CMK (cell line): ENCODE measurements at places on chromosomes 7 and 10.
A peak's percentile ranks its signal among the peaks of the same experiment; 100 is the strongest.

GRCh38 chr7:149854611-149855360 is 16.6 kb downstream of the ZNF862 start:
- DNase-seq = no peak

DNA sequence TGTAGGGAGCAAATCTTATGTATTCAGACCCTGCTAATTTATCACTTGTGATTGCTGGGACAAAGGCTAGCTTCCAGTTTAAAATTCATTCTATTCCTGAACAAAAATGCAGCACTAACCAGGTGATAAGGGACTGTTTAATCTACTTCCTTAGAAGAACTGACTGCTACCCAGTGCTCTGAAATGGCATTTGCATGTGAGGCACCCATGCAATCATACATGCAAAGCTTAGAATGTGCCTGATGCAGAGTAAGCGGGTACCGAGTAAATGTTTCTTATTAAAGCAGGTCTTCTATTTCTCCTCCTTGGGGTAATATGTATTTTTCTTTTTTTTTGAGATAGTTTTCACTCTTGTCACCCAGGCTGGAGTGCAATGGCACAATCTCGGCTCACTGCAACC is 54.5 kb downstream of the NEURL1 start:
- DNase-seq = no peak

- no peak for DNase-seq
These were observed 400.4 kb upstream of the PODXL start for GRCh38 chr7:131956864-131957263.

DNA sequence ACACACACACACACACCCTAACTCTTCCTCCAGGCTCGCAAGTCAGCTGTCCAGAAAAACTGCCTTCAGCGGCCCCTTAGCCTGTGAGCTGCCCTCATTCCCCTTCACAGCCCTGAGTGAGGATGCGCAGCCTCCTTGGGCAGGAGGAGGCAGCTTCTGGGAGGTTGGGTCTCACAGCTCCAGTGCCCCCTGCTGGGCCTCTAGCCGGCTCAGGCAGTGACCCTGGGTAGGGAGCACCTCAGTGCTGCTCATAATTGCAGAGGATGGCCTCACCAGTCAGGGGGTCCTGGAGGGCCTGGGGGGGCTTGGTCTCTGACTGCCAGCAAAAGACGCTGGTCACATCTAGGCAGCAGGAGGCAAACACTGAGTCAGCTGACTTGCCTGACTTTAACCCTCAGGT is 43.7 kb downstream of the ZNF273 start:
- no peak for DNase-seq

DNA sequence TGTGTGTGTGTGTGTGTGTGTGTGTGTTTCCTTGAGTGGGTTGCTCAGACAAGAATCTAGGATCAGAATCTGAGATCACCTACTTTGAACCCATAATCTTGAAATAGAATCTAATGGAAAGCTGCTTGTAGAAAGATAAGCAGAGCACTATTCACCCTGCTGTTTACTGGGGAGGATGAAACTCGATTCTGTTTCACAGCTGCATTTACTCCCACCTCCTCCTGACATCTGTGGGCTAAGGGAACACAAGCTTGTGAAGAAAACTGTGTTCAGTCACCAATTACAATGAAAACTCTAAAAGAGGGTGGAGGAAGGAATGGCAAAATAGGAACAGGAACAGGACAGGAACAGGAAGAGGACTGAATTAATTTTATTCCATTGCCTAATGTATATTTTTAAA is 269.5 kb downstream of the TSPAN12 start:
- no peak for DNase-seq

GRCh38 chr7:115038158-115038557 is 116.3 kb downstream of the MDFIC start:
- no peak for DNase-seq

GRCh38 chr10:86936661-86937501 is 20.5 kb downstream of the MMRN2 start:
- DNase-seq = no peak

DNA sequence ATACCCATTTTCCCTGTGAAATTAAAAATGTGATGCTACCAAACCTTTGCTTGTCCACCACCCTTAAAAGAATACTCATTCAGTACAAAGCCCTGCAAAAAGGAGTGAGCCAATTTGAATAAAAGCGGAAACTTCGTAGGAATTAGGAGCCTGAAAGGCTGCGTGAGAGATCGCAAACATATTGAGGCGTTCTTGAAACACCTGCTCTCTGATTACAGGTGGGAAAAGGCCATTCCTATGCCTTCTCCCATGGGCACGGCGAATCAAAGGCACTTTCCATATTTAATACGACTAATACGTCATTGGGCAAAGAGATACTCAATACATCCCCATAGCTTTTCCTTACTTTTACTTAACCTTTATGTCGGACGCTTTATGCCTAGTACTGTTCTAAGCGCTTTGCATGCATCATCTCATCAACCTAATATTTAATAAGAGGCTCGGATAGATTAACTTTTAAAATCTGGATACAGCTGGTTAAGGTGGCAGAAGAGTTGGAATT is 30.9 kb upstream of the KMT2E start:
- DNase-seq = no peak

- DNase-seq = no peak
These were observed 22.6 kb upstream of the CREB5 start for GRCh38 chr7:28389504-28390395.

DNA sequence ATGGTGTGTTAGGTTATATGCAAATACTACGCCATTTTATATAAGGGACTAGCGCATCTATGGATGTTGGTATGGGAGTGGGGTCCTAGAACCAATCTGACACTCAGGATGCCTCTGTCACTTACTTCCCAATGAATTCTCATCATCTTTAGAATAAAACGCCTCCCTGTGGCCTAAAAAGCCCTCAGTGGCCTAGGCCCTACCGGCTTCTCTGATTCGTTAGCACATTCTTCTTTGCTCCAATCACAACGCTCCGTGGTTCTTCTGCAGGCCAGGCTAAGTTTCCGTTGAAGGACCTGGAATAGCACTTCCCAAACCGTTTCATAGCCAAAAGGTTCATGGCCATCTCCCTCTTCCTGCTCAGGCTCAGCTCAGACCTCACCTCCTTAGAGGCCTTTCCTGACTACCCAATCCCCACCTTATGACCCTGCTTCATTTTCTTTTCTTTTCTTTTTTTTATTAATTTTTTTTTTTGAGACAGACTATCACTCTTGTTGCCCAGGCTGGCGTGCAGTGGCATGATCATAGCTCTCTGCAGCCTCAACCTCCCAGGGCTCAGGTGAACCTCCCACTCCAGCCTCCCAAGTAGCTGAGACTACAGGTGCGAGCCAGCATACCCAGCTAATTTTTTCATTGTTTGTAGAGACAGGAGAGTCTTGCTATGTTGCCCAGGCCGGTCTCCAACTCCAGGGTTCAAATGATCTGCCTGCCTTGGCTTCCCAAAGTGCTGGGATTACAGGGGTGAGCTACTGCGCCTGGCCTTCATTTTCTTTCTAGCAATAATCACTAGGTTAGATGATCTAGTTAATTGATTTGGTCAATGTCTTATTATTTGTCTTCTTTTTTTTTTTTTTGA is 24.5 kb upstream of the YWHAG start:
- no peak for DNase-seq

- DNase-seq = no peak
These were observed 965 bp upstream of the CAMK1D start for GRCh38 chr10:12348294-12348869.

DNA sequence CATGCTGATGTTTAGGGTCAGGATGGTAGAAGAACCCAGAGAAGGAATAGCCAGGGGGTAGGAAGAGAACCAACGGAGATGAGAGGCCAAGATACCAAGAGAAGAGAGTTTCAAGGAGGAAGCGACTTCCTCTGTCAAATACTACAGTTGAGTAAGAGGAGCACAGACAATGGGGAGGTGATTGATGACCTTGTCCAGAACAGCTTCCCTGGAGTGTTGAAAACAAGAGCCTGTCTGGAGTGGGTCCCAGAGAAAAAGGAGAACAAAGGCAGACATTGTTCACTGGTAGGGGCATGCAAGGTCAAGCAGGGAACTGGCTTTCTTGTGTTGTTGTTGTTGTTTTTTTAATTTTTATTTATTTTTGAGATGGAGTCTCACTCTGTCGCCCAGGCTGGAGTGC is 9.6 kb upstream of the TRIM56 start:
- no peak for DNase-seq

GRCh38 chr10:70296406-70296899 is 12.6 kb upstream of the NPFFR1 start:
- DNase-seq = peak; percentile 3

DNA sequence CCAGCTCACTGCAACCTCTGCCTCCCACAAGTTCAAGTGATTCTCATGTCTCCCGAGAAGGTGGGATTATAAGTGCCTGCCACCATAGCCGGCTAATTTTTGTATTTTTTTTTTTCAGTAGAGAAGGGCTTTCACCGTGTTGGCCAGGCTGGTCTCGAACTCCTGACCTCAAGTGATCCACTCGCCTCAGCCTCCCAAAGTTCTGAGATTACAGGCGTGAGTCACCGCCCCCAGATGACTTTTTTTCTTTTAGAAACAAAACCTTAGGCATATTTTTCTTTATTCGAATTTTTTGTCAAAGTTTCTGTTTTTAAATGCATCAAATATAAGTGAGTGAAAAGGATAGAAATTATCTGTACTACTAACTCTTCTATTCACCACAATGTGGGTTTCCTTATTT is 113.1 kb downstream of the LRRC4 start:
- no peak for DNase-seq

- DNase-seq = no peak
These were observed 136.2 kb downstream of the WDR11 start for GRCh38 chr10:120987359-120987758.

- DNase-seq = no peak
These were observed 5.0 kb downstream of the SFTPD start for GRCh38 chr10:79943871-79944270.

DNA sequence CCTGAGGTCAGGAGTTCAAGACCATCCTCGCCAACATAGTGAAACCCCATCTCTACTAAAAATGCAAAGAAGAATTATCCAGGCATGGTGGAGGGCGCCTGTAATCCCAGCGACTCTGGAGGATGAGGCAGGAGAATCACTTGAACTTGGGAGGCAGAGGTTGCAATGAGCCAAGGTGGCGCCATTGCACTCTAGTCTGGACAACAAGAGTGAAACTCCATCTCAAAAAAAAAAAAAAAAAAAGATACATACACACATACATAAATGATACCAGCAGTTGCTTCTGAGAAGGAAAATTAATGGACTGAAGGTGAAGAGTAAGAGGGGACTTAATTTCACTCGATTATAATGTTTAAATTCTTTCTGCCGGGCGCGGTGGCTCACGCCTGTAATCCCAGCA is 40.2 kb upstream of the PAX2 start:
- DNase-seq = no peak

DNA sequence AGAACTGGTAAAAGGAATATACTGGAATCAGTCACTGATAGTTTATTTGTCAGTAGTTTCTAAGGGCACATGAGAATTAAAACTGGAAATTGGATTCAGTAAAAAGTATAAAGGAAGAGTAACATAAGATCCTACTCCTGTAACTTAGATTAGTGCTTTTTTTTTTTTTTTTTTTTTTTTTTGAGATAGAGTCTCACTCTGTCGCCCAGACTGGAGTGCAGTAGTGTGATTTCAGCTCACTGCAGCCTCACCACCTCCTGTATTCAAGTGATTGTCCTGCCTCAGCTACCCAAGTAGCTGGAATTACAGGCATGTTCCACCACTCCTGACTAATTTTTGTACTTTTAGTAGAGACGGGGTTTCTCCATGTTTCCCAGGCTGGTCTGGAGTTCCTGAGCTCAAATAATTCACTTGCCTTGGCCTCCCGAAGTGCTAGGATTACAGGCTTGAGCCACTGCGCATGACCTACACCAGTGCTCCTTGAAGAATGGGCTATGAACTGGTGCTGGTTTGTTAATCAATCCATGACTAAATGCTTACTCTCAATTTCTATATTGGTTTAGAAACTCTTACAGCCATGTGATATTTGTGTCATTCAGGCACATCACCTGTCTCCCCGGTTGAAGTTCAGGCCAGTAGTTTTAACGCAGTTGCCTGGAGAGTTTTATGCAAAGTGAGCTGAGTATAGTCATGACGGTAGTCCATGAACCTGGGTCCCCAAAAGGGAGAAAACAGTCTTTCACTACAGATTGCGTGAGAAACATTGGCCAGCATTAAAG is 65.0 kb downstream of the ZEB1 start:
- no peak for DNase-seq

GRCh38 chr10:90816466-90816865 is 41.4 kb downstream of the HTR7 start:
- DNase-seq = no peak

- DNase-seq = no peak
These were observed 13.9 kb downstream of the ZNF488 start for GRCh38 chr10:47370015-47370767.

DNA sequence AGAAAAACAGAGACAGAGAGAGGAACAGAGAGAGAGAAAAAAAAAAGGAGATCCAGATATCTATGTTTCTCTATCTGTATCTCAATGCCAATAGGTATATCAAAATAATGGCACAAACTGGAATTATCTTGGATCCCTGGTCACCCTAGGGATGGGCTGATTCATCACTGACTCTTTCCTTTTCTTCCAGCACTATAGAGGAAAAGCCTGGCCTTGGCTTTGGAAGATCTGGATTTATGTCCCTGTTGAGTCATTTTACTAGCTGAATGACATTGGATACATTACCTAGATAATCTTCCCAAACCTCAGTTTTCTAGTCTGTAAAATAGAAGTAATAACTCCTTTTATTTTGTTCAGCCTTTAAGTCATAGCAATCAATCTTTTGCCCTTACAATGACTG is 152.8 kb upstream of the GDF10 start:
- DNase-seq = no peak

- no peak for DNase-seq
These were observed 142.6 kb downstream of the TWIST1 start for GRCh38 chr7:18974803-18975202.

- DNase-seq = no peak
These were observed 23.7 kb upstream of the AGR3 start for GRCh38 chr7:16905300-16906044.

DNA sequence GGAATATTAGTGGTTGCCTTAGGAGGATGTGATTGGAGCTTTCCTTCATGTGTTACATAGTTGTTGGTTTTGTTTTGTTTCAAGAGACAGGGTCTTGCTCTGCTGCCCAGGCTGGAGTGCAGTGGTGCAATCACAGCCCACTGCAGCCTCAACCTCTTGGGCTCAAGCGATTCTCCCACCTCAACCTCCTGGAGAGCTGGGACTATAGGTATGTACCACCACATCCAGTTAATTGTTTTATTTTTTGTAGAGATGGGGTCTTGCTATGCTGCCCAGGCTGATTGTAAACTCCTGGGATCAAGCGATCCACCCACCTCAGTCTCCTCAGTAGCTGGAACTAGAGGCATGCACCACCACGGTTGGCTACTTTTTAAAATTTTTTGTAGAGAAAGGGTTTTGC is 86.1 kb downstream of the RABGEF1 start:
- DNase-seq = no peak

DNA sequence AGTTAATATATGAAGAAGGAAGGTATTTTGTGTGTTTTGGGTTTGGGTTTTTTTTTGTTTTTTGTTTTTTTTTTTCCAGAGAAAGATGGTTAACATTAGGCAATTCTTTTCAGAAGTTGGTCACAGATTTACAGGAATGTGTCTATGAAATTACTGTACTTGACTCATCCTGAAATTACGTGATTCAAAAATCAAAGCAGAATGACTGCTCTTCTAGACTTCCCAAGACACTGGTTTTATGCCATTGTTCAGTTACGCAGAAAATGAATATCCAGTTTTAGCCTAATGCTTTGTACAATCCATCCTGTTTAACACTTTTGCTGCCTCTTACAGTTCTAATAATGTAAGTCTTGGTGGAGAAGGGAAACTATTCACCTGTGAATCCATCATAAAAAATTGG is 39.7 kb upstream of the CELF2 start:
- no peak for DNase-seq

GRCh38 chr7:23955145-23955544 is 245.1 kb downstream of the STK31 start:
- DNase-seq = no peak

GRCh38 chr10:43408331-43408709 is 666 bp downstream of the HNRNPF start:
- DNase-seq = no peak
